SIG-M5 (cell line): ENCODE measurements at places on chromosomes 3 and 15.

DNA sequence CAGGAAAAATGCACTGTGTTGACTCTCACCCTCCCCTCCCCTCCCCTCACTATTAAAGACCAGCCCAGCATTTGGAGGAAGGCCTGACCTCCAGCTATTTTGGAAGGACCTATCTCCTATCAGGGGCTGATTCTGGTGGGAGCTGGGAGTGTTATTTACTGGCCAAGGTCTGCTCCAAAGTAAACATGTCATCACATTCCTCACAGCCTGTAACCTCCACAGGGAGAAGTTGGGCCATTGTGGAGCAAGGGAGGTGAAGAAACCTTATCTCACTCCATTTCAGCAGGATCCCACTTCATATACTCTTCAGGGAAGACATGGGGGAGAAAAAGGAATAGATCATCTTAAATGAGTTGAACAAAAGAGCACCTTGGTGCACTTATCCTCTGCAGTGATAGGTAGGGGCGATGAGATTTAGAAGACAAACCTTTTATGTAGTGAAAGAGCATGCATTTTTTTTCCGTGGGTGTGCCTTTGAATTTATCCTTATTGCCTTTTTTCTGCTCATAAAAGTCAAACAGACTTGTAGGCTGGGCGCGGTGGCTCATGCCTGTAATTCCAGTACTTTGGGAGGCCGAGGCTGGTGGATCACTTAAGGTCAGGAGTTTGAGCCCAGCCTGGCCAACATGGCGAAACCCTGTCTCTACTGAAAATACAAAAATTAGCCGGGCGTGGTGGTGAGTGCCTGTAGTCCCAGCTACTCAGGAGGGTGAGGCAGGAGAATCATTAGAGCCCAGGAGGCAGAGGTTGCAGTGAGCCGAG is 15.6 kb upstream of the FLNB start:
- no peak for DNase-seq

- DNase-seq = no peak
These were observed 73.0 kb downstream of the MYO9A start for GRCh38 chr15:72044956-72045355.

DNA sequence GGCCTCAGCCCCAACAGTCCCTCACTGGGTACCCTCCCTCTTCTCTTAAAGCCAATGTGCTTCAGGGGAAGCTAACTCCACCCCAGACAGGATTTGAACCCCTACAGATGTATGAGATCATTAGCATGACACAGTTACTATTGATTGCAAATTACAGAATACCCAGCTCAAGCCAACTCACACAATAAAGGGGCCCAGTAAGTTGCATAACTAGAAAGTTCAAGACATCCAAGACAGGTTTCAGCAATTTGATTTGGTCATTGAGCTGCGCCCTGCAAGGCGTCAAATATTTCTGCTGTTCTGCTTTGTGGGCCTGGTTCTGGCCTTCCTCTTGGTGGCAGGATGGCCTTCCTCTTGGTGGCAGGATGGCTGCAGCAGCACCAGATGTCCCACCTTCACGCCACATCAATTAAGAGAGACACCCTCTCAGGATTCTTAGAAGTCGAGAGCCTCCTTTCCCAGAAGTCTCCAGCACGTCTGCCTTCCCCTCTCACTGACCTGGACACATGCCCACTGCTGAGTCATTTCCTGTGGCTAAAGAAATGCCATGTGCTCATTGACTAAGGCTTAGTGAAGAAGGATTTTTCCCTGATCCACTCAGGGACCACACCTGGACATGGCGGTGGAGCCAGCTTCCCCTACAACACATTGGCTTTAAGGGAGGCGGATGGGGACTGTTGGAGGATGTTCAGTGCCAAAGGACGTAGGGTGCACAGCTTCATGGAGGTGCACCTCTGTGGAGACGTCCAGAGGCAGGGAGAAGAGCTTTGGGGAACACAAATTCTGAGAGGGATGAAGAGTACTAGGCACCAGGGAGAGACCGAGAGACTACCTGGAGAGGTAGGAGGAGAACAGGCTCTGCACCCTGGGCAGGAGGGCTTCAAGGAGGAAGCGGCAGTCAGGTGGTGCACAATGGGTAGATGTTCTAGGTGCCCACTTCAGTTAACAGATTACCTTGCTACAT is 49.1 kb downstream of the DNASE1L3 start:
- DNase-seq = no peak

GRCh38 chr15:39748276-39748675 is 34.4 kb downstream of the FSIP1 start:
- no peak for DNase-seq

- no peak for DNase-seq
These were observed 673.4 kb downstream of the MECOM start for GRCh38 chr3:168990134-168990533.

GRCh38 chr3:49661281-49661680 is 12.9 kb upstream of the APEH start:
- DNase-seq = no peak

DNA sequence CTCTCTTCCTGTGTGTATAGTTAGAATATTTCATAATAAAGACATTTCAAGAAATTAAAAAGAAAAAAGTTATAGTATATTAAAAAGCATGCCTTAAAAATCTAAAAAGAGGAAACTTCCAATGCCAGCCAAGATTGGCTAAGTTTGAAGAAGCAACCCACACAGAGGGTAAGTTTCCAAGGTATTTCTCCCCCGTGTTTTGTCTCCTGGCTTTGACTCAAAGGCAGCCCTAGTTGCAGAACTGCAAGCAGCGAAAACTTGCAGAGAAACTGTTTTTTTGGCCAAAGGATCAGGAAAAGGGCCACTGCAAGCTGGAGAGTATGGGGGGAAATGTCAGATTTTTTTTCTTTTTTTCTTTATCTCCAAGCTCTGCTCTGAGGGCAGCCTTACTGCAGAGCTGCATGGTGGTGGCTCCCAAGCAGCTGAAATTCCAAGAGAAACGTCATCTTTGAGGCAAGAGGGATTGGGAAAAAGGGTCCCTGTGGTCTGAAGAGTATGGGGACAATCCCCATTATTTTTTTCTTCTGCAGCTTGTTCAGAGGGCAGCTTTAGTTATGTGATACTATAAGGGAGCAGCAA is 23.0 kb downstream of the HACL1 start:
- DNase-seq = no peak

GRCh38 chr3:57512166-57512565 is 32.0 kb downstream of the DNAH12 start:
- no peak for DNase-seq

GRCh38 chr3:141959589-141960554 is 83.4 kb downstream of the ATP1B3 start:
- DNase-seq = no peak

DNA sequence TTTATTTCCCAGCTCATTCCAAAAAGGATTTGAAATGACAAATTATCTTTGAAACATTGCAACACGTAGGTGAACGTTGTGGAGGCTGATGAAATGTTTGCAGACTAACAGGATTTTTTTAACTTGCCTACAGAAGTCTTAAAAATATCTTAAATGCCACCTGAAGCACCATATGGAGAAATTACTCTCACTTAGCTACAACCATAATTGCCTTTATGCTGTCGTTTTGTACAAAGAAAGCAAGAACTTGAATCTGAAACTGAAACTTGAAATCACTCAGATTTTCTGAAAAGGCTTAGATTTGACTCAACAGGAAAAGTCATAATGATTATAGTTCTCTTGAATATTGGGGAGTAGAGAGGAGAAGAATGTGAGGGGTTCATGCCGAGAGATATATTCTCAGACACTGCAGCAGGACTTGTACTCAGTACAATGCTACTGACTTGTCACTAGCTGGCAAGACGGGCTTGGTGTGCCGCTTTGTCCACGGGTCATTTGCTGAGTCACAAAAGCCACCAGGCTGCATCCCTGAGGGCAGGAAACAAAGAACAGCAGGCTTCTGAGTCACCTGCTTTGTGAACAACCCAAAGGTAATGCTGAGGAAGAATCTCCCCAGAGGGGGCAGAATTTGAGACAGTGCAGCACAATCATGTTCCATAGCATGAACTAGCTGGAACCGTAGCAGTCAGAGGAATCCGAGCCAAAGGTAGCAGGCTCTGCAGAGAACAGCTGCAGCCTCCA is 7.1 kb upstream of the FMN1 start:
- no peak for DNase-seq

- DNase-seq = no peak
These were observed 434.0 kb downstream of the EPHB1 start for GRCh38 chr3:135229018-135229495.

GRCh38 chr3:17986348-17986816 is 244.0 kb upstream of the TBC1D5 start:
- no peak for DNase-seq

DNA sequence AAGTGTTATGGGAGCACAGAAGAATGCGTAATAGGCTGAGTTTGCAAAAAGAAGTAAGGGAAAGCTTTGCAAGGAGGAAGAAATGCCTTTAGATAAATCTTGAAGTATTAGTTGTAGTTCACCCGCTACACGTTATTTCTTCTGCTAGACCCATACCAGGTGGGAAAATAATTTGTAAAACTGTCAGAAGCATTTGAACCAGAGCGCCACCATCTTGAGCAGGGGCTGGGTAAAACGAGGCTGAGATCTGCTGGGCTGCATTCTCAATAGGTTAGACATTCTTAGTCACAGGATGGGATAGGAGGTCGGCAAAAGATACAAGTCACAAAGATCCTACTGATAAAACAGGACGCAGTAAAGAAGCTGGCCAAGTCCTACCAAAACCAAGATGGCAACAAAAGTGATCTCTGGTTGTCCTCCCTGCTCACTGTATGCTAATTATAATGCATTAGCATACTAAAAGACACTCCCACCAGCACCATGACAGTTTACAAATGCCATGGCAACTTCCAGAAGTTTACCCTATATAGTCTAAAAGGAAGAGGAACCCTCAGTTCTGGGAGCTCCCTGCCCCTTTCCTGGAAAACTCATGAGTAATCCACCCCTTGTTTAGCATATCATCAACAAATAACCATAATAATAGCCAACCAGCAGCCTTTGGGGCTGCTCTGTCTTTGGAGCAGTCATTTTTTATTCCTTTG is 50.0 kb upstream of the ZNF280D start:
- no peak for DNase-seq

GRCh38 chr15:65653801-65654521 is 32.2 kb downstream of the SLC24A1 start:
- no peak for DNase-seq

GRCh38 chr15:72892986-72893385 is 109.4 kb upstream of the ADPGK start:
- no peak for DNase-seq

GRCh38 chr3:99953596-99953995 is 135.9 kb downstream of the CMSS1 start:
- no peak for DNase-seq

DNA sequence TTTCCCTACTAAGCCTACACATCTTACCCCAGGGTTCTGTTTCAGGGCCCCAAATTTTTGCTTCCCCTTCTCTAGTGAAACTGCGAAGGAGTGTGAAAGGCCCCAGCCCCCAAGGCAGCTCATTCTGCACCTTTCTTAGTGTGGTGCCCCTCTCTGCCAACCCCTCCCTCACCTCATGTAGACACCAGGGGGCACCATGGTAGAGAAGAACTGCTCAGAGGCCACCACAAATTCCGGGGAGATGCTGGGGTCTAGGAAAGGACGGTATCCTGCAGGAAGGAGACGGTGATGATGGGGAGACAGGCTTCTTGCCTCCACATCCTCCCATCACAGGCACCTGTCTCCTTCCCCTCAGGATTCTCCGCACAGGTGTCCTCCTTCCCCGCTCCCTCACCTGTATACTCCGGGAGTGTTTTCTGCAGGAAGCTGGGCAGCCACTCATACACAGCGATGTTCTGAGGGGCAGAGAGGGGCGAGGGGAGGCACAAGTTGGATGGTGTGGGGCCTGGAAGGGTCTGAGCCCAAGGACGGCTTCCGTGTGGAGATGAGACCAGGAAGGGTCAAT is 3.6 kb downstream of the DUOX2 start:
- DNase-seq = no peak

- DNase-seq = no peak
These were observed 25.7 kb upstream of the GALNT15 start for GRCh38 chr3:16148783-16149182.
